ENCODE measurements at places on chromosomes 4 and X. TPM values are rescaled to one million over a fixed set of nuclear protein-coding genes. Genes with fewer than 3 reads are reported as not detected.

The UGT2B11 gene
- not detected for total RNA-seq

The TCEAL5 gene
- not detected for total RNA-seq

The HAND2 gene
- 25.7 TPM for total RNA-seq

The ADAM29 gene
- total RNA-seq = not detected

The STBD1 gene
- 7.7 TPM for total RNA-seq

The CACNA1F gene
- total RNA-seq = 0.81 TPM

The MAML3 gene
- 14.1 TPM for total RNA-seq

The DUSP9 gene
- total RNA-seq = not detected

The ADH1A gene
- not detected for total RNA-seq

The SUPT20HL1 gene
- total RNA-seq = not detected

The CCDC110 gene
- 6.2 TPM for total RNA-seq

- no peak for DNase-seq
These were observed 17.4 kb downstream of the GABRA4 start for GRCh38 chr4:46975812-46976553.

DNA sequence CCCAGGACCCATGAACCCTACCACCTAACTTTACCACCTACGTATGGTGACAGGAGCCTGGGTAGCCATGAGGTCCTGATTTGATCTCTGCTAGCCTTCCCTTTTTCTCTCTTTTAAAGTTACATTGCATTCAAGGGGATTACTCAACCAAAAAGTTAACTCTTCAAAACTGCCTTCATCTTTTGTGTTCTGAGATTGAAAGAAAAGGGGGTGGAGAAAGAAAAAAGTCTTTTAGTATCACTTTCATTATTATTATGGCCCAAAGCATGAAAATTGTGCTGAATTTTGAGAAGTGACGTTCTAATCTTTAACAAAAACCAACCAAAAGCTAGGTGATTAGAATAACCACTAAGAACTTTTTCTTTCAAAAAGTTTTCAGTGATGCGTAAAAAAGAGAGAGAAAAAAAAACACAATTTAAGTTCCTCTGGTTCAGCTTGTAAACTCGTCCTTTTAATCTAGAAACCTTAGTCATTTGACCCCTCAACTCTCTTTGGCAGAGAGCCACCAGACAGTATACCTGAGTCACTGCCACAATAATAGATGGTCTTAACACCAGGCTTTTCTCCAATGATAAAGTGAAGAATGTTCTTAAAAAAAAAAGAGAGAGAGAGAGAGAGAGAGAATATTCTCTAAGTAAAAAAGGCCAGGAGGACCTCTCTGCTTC is 347.4 kb upstream of the FGF13 start:
- no peak for DNase-seq

- DNase-seq = no peak
These were observed 81.4 kb downstream of the SPANXN3 start for GRCh38 chrX:143435916-143436315.

GRCh38 chrX:93874554-93874953 is 200.5 kb downstream of the FAM133A start:
- DNase-seq = no peak

DNA sequence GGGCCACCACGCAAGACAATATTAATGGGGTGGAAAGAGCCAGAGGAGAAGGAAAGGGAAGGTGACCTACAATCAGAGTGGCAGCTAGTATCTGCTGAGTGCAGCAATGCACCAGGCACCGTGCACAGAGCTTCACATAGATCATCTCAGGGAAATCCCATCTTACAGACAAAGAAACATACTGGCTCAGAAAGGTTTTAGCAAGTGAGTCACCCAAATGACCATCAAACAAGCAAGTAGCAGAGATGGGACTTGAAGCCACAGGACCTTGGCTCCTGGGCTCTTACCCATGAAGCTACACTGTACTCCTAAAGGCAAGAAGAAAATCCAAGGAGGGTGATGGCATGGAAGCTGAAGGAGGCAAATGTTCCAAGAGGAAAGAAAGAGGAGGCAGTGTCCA is 6.8 kb downstream of the ANXA5 start:
- DNase-seq = no peak

DNA sequence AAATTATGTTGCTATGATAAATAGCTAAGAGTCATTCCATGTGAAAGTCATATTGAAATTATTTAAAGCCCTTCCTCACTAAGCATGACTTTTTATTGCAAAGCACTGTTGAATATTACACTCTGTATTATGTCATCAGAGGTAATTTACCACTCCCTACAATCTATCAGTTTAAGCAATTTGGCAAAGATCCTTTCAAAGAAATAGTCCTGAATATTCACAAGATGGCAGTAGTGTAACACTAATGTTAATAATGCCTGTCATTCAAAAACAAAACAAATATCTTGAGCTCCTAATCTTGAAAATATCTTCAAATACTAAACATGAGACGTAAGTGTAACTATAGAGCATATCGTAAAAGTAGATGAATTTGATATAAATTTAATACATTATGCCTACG is 208.6 kb upstream of the TECRL start:
- DNase-seq = no peak

- no peak for DNase-seq
These were observed 391.8 kb upstream of the MAGEB16 start for GRCh38 chrX:35406386-35406785.

- DNase-seq = no peak
These were observed 69.4 kb downstream of the PABPC4L start for GRCh38 chr4:134132086-134132783.

DNA sequence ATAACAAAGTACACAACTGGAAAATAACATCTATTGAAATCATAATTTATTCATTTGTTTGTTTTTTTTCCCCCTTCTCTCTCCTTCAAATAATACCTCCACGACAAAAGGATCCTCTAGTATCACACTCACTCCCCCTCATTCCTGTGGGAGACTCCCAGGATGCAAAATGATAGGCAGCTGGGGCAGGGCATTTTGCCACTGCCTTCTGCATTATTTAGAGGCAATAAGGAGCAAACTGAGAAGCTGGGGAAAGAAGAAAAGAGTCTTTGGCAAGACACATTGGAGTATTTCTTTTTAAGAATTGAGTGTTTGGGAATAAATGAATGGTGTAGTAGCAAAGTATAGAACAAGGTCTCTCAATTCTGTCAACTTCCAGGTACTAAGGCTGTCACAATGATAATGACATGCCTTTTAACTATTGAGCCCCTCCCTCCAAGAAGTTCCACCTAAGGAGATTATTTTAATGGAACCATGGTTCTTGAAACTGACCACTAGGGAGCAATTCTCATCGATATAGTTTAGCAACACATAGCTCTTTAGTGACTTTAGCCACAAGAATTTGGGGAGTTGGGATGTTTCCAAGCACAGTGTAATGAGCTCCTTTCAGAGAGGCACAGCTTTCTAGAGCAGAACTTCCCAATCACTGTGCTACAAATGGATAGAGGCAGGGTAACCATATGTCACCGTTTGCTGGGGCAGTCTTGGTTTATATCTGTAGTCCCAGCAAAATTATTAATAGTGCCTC is 303.3 kb downstream of the FRMPD4 start:
- no peak for DNase-seq

DNA sequence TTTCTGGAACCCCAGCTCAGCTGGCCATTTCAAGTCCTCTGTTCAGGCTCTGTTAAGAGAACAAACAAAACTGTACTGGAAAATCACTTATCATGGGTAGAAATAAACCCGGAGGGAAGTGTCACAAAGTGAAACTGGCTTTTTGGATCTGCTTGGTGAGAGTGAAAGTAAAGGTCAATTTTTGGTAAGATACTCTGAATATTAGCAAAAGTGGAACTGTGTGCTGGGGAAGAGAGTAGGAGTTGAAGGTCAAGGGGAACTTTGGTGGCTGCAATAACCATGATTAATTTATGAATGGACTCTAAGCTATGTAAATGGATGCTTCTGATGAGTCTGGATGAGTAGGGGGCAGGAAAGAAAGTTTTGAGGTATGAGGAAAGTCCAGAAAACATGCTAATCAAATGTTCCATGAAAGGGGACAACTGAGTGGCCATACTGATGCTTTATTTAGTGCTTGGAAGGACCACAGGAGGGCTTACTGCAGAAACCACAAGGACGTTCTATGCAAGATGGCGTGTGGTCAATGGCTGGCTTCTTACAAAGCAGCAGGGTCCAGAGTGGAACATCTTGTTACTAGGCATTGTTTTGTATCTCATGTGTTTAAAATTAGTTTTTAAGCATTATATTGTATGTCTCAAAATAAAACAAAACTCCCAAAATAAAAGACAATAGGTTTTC is 36.8 kb upstream of the TNIP3 start:
- DNase-seq = no peak

GRCh38 chr4:185849664-185850550 is 37.9 kb upstream of the SORBS2 start:
- DNase-seq = no peak

- no peak for DNase-seq
These were observed 44.4 kb downstream of the CRLF2 start for GRCh38 chrX:1167918-1168481.

DNA sequence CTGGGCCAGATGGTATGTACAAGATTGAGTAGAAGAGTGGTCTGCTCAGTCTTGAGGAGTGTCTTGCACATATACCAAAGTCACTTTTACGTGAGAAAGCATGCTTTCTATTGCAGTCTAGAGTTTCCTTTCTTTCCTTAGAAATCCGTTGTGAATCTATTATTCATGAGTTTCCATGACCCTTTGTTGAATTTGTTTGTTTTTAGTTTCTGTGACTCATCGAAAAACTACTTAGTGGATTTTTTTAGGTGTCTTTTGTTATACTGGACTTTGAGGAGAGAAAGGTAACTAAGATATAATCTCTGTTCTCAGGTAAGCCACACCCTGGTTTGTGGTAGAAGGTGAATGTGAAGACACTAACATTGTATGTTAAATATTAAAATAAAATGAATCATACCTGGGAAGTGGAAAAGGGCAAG is 23.0 kb downstream of the GALNT7 start:
- no peak for DNase-seq

DNA sequence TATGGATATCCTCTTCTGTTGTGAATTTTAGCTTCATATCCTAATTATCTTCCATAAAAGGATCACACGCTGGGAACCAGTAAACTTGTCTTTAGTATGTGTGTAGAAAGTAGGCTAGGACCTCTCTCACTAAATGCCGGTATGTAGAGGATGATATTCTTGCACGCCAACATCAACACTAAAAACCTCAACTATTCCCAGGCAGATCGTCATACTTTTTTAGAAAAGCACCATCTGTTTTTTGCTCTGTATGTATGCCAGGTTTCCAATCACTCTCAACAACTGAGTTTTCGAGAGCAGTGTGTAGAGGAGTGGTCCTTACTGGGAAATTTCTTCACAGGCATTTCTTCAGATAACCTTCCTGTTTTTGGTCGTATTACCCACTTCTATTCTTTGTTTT is 283.6 kb downstream of the GALNTL6 start:
- no peak for DNase-seq

- DNase-seq = no peak
These were observed 69.6 kb upstream of the BCOR start for GRCh38 chrX:40167233-40167849.

GRCh38 chrX:155035688-155036087 is 9.0 kb downstream of the FUNDC2 start:
- DNase-seq = no peak

DNA sequence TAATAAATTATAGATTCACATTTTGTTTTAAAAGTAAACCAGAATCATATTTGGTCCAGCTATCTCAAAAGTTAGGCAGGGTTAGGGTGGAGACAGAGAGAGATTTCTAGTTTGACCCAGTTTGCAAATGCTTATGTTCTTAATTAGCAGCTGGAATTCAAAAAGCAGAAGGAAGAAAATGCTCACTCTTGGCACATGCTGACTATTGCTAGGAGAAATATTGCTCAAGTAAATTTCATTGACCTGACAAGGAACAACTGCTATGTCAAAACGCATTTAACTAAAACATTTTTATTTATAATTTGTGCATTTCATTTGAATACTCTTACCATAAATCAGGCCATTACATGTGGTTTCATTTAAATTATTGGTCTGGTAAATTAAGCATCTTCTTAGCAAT is 131.8 kb downstream of the GLRA3 start:
- no peak for DNase-seq

DNA sequence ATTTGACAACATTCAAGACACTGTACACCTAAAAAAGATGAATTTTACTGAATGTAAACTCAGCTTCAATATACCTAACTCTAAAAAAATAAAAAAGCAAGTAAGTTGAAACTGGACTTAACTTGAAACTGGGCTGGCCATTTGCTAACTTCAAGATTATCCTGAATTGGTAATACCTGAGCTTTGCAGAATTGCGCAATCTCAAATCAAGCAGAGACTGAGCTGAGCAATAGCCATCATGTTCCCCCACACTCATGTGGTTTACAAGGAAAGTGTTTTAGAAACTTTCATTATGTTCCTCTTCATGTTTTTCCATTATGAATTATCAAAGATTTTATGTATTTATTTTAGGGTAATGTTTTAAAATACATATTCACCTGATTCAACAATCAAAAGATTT is 38.7 kb downstream of the ANXA5 start:
- DNase-seq = no peak

DNA sequence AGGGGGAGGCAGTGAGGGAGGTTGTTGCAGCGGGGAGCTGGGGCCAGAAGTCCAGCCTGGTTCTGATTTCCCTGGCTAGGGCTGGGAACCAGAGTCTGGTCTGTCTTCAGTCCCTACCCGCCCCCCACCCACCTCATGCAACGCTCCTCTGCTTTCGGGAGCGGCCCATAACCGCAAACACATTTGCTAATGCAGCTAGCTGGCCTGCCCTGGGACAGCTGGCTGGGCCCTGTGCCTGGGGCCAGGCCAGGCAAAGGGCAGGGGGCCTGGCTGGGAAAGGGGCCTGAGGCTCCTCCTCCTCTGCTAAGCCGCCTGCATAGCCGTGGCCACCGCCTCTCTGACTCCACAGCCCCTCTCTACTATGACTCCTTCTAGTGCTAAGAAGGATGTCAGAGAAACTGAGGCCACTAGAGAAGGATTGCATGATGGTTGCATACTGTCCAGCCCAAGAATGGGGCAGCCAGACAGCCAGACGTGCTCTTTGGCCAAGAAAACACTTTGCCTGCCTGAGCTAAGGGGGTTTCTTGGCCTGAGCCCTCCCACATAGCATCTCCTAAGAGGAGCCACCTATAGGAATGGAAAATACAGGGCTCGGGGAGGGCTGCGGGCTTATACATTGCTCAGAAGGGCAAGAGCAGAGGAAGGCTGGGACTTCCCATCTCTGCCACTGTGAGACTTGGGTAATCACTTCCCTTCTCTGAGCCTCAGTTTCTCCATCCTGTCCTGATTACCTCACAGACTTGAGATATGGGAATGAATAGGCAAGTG is 76.9 kb downstream of the PJA1 start:
- DNase-seq = no peak

GRCh38 chr4:59565836-59566235 is 1634.3 kb upstream of the ADGRL3 start:
- no peak for DNase-seq

- DNase-seq = no peak
These were observed 26.9 kb upstream of the WWC2 start for GRCh38 chr4:183072176-183072575.
